ENCODE measurements at places on chromosomes 3 and 15.
A peak's percentile ranks its signal among the peaks of the same experiment; 100 is the strongest.

GRCh38 chr3:100709842-100710260 lies 557 bp downstream of the TFG start:
- DNase-seq, result peak; percentile 14

DNA sequence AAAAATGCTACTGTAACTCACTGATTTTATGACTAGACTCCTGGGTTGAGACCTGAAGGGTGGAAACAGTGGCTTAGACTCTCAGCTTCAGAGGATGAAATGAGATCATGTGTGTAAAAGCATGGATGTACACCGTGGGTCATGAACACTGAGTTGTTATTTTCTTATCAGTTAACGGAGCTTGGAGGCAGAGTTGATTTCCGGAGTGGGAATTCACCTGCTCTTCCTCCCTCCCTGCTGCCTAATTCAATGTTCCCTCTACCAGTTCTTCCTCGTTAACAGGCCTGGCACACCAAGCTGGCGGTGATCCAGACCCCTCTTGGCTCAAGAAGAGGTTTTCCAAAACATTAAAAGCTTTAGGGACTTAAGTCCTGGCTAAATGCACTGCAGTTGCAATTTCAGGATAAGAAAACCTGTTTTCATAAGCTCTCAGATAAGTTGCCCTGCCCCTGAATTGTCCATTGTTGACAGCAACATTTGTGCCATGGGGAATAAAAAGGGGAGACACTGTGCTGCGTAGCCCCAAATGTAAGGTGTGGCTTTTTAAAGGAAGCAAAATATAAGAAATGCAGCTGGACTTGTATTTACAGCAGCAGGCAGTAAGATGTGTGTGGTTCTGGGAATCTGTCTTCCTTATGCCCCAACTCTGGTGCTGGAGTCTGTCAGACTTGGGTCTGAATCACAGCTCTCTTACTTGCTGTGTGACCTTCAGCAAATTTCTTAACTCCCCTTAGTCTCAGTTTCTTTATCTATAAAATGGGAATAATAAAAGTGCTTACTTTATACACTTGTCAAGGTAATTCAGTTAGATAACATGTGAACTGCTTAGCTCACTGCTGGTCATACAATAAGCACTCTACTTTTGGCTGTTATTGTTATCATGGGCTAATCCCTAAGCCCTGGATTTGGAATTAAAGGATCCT lies 9.9 kb downstream of the PDIA5 start:
- DNase-seq, result no peak

- no peak for DNase-seq
Measured at GRCh38 chr3:141268791-141269190, 37.2 kb downstream of the PXYLP1 start.

DNA sequence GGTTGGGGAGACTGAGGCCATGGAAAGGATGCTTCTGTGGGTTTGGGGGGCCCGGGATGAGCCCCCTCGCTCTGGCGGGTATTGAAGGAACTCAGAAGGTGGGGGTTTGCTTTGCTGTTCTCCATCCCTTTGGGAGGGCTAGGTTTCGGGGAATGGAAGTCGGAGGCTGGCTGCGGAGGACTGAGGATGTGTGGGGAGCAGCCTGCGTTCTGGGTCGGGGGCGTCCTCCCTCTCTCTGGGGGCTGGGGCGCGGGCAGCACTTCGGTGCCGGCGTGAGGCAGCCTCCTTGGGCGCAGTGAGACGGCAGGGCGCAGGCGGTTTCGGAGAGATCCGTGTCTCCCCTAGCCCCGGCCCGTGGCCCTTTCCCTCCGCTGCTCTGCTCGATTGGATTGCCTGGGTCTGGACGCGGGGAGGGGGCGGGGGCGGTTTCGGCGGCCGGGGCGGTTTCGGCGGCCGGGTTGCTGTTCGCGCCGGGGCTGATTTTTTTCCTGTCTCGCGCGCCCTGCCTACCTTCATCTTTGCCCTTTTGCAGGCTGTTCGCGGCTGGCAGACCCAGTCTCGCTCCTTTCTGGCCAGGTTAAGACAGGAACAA lies 1.4 kb downstream of the PTPRG start:
- DNase-seq, result peak; percentile 46

DNA sequence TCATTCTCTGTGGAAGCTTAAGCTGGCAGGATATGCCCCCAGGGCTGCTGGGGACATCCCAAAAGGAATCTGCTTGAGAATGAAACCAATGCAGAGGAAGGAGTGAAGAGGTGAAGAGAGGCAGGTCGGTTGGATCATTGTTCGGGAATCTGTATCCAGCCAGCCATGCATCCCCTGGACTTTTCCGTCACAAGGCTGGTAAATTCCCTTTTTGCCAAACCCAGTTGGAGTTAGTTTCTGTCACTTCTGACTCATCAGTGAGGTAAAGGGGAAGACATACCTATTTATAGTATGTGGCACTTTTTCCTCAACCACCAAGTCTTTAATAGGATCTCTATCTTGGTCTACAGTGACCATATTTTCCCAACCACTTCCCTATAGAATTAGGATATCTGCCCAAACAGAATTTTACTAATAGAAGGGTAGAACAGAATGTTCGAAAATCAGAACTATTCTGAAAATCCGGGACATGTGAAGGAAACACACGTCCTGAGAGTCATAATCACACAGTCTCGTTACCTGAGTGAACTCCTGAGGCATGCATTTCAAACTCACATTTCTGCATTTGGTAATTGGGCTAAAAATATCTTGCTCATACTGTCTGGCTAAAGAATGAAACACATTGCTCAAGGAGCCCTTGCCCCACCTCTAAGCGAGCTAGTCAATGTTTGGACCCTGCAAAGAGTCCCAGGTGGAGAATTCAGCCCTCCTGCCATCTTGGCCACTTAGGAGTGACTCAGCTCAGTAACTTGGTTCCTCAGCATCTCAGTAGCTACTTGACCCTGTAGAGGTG lies 289.7 kb upstream of the ADAMTS9 start:
- DNase-seq, result no peak

DNA sequence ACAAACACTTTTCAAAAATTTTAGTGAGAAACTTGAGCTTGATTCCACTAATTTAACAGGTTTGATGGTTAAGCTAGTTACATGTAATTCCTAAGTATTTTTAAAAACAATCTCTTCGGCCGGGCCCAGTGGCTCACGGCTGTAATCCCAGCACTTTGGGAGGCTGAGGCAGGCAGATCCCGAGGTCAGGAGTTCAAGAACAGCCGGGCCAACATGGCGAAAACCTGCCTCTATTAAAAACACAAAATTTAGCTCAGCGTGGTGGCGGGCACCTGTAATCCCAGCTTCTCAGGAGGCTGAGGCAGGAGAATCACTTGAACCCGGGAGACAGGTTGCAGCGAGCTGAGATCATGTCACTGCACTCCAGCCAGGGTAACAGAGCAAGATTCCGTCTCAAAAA lies 25.3 kb downstream of the TRA2B start:
- no peak for DNase-seq

- DNase-seq, result no peak
Measured at GRCh38 chr3:121736112-121736511, 13.4 kb downstream of the GOLGB1 start.

- DNase-seq, result no peak
Measured at GRCh38 chr3:152388631-152389030, 119.9 kb downstream of the MBNL1 start.

- DNase-seq, result peak; percentile 16
Measured at GRCh38 chr3:53227993-53228885, 27.6 kb downstream of the TKT start.

DNA sequence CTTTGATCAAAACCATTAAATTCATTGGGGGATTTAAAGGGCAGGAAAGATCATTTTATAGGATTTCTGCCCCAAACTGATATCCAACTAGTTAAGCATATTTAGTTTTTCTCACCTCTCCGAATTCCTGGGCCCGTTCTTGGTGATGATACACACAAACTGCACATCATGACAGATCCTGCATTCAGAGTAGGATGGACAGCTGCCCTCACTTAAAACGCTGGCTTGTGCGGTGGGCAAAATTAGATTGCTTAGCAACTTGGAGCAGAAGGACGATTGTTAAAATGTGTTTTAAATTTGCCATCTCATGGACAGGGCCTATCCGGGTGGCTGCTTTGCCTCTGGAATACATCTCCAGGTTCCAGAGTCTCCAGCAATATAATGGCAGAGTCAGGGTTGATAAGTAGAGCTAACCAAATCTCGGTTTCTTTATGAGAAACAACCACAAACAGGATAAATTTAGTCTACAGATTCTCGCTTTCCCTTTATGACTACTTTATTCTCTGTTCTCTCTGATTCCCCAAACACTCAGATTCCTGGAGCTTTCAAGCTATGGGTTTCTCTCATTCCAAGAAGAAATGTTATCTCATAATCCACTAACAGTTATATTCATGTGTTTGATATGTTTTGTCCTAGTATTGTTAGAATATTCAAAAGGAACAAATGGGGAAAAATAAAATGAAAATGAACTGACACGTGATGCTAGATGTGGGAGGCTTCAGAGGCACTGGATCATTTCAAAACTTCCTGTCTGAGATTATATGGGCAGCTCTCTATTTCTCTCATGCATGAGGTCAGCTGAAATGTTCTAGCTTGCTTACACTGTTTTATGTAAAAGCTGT lies 1014.1 kb upstream of the SEMA6D start:
- DNase-seq, result no peak

DNA sequence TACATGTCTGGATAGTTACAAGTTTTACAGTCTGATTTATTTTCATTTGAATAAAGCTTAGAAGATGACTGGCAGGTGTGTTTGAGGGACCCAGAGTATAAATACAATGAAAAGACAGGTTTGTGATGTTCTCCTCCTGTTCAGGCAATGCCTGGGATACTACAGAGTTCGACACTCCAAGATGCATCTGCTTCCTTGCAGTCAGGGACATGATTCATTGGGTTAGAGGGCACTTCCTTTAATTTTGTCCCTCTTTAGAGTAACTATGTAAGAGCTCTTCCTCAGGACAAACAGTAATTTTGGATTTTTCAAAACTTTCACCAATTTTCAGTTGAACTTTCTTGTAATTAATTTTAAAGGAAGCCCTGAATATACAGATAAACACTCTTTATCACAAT lies 102.0 kb downstream of the LMLN start:
- DNase-seq, result no peak

GRCh38 chr3:147049821-147050220 lies 356.5 kb downstream of the ZIC4 start:
- DNase-seq, result no peak

GRCh38 chr15:52556524-52557273 lies 12.1 kb downstream of the ARPP19 start:
- DNase-seq, result no peak

DNA sequence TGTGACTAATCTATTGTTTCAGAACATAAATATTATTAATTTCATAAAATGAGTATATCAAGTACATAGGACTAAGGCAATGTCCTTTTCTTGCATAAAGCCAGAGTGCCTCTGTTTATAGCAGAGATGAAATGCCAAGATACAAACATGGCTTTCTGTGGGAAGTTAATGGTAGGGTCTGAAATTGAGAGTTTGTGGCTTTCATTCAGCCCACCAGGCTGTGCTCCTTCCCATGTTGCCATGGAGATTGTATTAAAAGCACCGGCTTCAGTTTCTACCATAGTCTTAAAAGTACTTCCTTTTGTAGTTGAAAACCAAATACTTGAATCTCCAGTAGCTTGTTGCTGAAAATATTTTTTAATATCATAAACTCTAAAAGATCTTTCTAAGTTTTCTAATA lies 114.0 kb downstream of the LRRC28 start:
- DNase-seq, result no peak

GRCh38 chr3:27573138-27573537 lies 89.0 kb upstream of the SLC4A7 start:
- no peak for DNase-seq

DNA sequence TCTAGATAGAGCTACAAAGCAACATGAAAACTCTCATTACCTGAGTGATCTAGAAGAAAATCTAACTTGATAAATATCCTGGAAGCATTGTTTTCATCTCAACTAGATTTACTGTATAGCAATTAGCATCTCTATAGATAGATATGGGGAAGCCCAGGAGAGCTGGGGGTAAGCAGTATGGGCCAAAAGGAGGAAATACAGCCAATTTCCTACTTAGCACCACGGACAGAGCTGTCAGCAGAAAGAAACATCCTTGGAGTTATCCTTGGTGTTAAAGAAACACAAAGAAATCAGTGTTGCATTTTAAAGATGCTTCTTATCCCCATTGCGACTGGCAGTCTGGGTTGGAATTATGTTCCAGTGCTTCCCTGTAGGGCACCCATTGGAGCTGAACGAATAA lies 126.2 kb downstream of the TIGIT start:
- no peak for DNase-seq

DNA sequence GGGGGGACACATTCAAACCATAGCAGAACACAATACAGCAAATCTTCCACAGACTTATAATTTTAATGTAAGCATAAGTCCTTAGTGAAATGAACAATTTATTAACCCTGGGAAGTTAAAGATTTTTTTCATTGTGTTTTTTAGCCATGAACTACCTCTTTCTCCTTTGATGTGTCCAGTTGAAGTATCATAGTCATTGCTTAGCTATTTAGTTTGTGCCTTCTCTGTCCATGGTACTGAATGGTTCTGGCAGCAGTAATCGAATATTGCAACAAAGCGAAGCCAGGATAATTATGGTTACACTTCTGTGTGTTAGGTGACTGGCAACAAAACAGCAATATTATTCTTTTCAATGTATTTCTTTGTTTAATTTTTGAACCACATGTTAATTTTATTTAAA lies 403.0 kb upstream of the ONECUT1 start:
- no peak for DNase-seq
